ENCODE measurements at places on chromosomes 16 and 17.

GRCh38 chr17:60090417-60090816 lies 11.7 kb upstream of the HEATR6 start:
- DNase-seq, result no peak

- DNase-seq, result no peak
Measured at GRCh38 chr17:79804856-79805696, 8.2 kb upstream of the CBX8 start.

DNA sequence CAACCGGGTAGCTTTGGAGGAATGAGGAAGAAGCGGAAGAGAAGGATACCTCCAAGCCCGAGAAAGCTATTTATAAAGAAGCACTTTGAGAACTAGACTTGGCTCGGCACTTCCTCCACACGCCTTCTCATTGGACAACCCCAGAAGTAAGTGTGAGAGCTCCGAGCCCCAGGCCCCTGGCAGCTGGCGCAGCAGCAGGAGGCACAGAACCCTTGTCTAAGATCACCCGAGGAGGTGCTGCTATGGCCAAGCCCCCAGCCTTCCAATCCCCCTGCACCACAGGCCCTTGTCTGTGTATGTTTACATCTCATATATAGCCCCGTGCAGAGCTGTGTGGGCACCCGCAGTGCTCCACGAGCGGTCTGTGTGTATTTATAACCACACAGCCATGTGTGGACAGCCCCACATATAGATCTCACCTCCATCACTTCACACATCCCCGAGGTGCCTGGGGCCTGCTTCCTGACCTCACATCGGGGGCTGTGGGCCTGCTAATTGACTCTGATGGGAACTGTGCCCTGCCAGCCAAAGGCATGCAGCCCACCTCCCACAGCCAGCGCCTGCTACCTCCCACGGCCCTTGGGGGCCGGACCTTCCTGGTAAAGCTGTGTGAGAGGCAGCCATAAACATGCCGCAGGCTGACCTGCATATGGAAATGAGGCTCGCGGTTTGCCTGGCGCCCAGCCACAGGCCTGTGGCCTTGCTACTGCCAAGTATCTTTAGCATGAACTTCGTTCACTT lies 96.1 kb downstream of the C17orf67 start:
- no peak for DNase-seq

- DNase-seq, result no peak
Measured at GRCh38 chr17:53570731-53571130, 252.0 kb upstream of the KIF2B start.

DNA sequence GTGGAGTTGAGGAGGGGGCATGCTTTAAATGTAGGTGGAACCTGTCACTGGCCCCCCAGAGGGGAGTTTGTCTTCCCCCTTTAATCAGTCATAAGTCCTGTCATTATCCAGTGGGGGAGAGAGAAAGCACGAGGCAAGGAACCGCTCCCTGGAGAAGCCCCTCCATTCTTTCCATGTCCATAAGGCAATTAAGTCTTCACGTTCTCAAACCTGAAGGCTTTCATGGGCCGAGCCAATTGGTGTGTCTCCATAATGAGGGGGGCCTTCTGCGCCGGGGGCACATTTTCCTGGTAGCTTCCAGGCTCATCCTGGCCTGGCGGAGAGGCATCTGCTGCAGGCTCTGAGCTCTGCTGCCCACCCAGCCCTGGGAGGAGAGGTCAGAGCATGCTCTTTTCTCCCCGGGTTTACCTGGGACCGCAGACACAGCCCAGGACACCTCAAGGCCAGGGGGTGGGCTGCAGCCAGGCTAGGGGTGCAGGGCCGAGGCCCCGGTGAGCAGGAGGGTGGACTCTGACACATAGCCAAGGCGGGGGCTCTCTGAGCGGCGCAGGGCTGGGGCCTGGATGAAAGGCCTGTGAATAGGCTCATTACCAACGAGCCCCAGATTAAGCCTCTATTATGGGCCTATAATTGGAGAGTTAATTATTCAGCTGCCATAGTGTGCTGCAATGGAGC lies 42.5 kb downstream of the C16orf78 start:
- DNase-seq, result no peak

GRCh38 chr16:642189-643049 lies 791 bp downstream of the MCRIP2 start:
- DNase-seq, result peak; percentile 73

DNA sequence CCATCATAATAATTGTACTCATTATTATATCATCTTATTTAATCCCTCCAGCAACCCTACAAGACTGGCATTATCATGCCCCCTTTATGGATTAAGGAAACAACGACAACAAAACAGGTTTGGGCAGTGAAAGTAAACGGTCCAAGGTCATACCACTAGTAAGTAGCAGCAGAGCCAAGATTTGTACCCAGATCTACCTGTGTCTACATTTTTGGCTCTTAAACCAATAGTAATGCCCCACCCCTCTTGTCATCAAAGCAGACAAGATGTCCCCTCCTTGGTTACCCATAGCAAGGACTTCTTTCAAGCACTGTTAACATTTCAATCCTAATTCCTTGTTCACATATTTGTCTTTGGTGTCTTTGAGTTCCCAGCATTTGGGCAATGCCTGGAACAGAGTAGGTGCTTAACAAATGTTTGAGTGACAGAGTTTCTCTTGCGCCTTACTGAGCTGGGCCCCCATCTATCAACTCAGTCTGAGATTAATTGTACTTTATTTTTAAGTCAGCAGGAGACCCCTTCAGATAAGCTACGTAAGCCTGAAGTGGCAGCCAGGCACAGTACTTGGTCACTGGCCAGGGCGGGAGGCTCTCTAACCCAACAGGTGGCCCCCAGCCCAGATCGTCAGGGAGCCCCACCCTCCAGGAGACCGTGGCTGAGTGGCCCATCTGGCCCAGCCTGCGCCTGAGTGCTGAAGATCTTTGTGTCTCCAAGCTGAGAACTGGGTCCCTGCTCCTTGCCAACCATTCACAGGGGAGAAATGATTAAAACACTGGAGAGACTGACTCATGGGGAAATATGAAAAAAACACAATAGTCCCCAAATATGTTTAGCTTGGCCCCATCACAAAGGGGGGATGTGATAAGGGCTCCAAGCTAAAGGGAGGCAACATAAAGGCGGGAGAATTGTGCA lies 75.8 kb downstream of the AXIN2 start:
- DNase-seq, result no peak

DNA sequence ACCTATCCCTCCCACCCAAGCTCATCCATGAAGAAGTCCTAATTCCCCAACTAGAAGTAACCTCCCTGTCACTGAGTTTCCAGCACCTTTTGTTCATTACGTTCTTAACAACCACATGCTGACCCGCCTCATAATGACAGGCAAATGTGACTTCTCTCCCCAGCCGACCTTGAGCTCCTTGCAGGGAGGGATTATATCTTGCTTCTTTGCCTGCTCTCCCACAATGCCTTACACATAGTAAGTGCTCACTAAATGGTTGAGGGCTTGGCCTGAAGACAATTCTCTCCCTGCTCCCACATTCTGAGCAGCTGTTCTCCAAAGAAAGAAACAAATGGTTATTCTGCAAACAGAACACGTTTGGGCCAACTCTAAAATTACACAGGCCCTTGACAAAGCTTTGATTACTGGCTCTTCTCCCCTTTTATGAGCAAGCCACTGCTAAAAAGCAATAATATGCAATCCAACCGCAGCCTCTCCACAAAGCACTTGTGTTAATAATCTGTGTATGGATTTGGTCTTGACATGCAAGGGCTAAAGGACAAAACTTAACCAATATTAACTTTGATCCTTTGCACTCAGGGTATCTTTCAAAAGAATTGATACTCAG lies 23.2 kb downstream of the SLC39A11 start:
- DNase-seq, result no peak

All from GM12892 (cell line).